ENCODE measurements at places on chromosomes 4 and X. TPM values are rescaled to one million over a fixed set of nuclear protein-coding genes. Genes with fewer than 3 reads are reported as not detected.

CFAP299 gene
- not detected for total RNA-seq

F8A3 gene
- 9.4 TPM for total RNA-seq

AR gene
- not detected for total RNA-seq

CFI gene
- total RNA-seq = not detected

PAGE5 gene
- total RNA-seq = 0.67 TPM

SPIN2A gene
- 1.2 TPM for total RNA-seq

CENPVL1 gene
- not detected for total RNA-seq

BCORL1 gene
- 8.0 TPM for total RNA-seq

RPL39 gene
- total RNA-seq = 3,684 TPM

RS1 gene
- not detected for total RNA-seq

FATE1 gene
- total RNA-seq = not detected

C4orf36 gene
- total RNA-seq = not detected

KANTR gene
- total RNA-seq = 12.0 TPM

PF4V1 gene
- total RNA-seq = not detected

ASB5 gene
- not detected for total RNA-seq

IL13RA2 gene
- total RNA-seq = not detected

FAM53A gene
- 1.2 TPM for total RNA-seq

NPY2R gene
- total RNA-seq = not detected

RWDD4 gene
- 14.6 TPM for total RNA-seq

SULT1B1 gene
- total RNA-seq = 0.04 TPM

L1CAM gene
- 7.3 TPM for total RNA-seq

SPACA5 gene
- total RNA-seq = not detected

MAGEE2 gene
- total RNA-seq = not detected

BMX gene
- not detected for total RNA-seq

ENAM gene
- not detected for total RNA-seq

XG gene
- not detected for total RNA-seq

HTRA3 gene
- total RNA-seq = not detected

TMPRSS11D gene
- total RNA-seq = not detected

STARD8 gene
- total RNA-seq = 0.05 TPM

DUSP9 gene
- total RNA-seq = not detected

ANXA5 gene
- total RNA-seq = 89.9 TPM

PABPC4L gene
- not detected for total RNA-seq

MTNR1A gene
- not detected for total RNA-seq

NUDT11 gene
- not detected for total RNA-seq

SPANXA1 gene
- total RNA-seq = not detected

OPN1MW gene
- not detected for total RNA-seq

XAGE2 gene
- not detected for total RNA-seq

WNK3 gene
- total RNA-seq = 0.46 TPM

SCRG1 gene
- not detected for total RNA-seq

PRDM8 gene
- 9.0 TPM for total RNA-seq

PIR gene
- 1.7 TPM for total RNA-seq
